ENCODE measurements at places on chromosomes 5 and 9.

- DNase-seq = no peak
Measured at GRCh38 chr5:81972492-81972783, 615 bp downstream of the ATG10 start.

- no peak for DNase-seq
Measured at GRCh38 chr5:61229416-61229815, 67.1 kb upstream of the SMIM15 start.

GRCh38 chr5:172175263-172175719 lies 12.7 kb downstream of the STK10 start:
- DNase-seq = no peak

DNA sequence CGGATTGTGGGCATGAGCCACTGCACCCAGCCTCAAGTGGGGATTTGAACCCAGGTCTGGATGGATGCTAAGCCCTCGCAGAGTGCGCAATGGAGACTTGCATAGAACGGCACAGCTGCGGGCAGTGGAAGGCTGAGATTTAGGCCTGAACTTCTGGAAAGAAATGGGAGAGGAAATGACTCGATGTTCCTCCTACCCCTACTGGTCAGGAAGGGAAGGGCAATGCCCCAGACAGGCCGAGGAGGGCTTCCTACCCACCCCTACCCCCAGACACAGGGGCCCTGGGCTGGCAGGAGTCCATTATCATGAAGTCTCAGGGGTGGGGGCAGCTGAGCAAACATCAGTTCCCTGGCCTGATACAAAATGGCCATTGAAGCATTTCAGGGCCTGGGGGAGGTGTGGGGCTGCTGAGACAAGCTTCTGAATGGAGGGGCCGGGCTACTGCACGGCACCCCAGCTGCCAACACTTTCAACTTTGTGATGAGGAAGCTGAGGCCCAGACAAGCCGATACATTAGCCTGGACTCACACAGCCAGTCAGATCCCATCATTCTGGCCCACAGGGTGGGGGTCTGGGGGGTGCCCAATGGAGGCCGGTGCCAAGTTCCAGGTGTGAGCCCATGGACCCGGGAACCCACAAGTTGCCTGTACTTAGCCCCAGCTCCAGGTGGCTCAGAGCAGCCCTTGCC lies 13.5 kb upstream of the WDR38 start:
- DNase-seq = peak; percentile 51

GRCh38 chr9:69357030-69357775 lies 32.2 kb downstream of the ENTREP1 start:
- no peak for DNase-seq

DNA sequence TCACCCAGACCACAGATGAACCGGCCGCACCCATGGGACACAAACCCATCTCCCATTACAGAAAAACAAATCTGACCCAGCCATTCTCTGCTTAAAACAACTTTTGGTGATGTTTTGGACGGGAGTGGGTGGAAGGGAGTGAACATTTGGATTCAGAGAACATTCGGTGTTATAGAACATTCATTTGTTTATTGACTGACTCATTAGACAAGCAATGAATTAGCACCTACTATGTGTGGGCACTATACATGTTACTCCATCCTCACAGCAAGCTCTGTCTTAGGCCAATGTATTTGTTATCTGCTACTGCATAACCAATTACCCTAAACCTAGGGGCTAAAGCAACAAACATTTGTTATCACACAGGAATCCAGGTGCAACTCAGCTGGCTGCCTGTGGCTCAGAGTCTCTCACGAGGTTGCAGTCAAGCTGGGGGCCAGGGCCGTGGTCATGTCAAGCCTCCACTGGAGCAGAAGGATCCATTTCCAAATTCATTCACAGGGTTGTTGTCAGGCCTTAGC lies 5.1 kb upstream of the ERGIC1 start:
- DNase-seq = no peak

- DNase-seq = no peak
Measured at GRCh38 chr5:148020257-148020988, 43.4 kb upstream of the SPINK5 start.

GRCh38 chr5:2205185-2205585 lies 322.5 kb upstream of the IRX4 start:
- DNase-seq = no peak

- no peak for DNase-seq
Measured at GRCh38 chr5:38557792-38558191, 1.3 kb upstream of the LIFR start.

GRCh38 chr9:95510709-95511615 lies 5.8 kb downstream of the PTCH1 start:
- peak; percentile 94 for DNase-seq

DNA sequence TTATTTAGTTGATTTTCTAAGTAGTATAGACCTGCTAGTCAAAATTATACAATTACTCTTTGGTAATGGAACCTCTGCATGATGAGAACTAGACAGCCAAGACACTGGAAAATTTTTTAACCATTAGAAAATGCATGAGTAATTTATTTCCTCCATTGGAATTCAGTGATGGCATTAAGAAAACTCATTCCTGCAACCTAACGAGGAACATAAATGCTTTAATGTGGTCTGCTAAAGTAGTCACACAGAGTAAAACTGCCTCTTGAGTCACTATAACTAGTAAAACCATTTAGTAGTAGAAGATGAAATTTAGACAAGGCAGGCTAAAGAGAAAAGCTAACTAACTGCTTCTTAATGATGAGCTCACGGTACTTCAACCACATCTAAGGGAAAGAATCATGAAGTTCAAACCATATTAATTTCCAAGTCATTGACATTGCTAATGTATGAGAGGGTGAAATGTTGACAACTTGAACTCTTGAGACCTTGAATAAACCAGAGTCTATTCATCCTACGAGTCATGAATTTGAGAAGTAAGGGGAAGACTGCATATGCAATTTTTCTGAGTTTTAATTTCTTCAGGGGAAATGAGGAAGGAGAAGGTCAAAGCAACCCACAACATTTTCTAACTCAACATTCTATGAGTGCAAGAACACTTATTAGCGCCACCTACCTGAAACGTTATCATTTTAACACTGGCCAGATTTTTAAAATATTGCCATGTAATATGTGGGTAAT lies 74.4 kb downstream of the GLIS3 start:
- no peak for DNase-seq

DNA sequence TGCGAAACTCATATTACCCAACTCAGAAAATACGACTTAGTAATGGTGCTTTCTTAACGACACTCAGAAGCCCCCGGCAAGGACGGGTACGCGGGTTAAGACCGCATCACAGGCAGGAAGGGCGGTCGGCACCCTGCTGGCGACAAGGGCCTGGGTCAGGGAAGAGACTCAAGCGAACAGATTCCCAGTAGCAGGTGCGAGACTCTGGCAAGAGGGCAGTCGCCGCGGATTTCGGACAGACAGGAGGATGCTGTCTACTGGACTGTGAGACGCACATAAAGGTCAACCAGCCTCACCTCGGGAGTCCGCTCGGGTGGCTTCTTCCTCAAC lies 398 bp downstream of the RAPGEF6 start:
- DNase-seq = peak; percentile 30

- DNase-seq = no peak
Measured at GRCh38 chr9:120475341-120475740, 104.6 kb downstream of the CDK5RAP2 start.
